ENCODE measurements at places on chromosomes 12 and 14.

- no peak for DNase-seq
- no peak overlapping the region for H3K4me3 ChIP-seq
- H3K27ac ChIP-seq, result no peak overlapping the region
- H3K36me3 ChIP-seq, result no peaks in the 10 kb centered on the region
- no peaks in the 10 kb centered on the region for H3K27me3 ChIP-seq
Measured at GRCh38 chr14:55761651-55762050, 181.6 kb downstream of the KTN1 start.

DNA sequence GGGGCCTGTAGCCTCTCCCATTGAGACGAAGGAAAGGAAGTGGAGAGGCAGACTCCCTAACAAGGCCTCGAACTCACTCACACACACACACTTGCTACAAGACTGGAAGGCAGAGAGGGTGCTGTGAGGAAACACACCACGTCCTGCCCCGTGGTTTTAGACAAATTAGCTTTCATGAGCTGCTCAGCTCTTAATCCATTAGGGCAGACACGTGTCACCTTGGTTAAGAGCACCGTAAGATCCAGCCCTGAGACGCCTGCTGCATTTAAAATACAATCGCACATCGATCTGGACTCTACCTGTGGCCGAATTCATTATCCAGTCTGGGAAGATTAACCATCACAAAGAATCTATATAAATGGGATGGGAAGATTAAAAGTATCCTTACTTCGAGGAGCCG lies 72.0 kb downstream of the RIMBP2 start:
- H3K27me3 ChIP-seq, result no peaks in the 10 kb centered on the region
- DNase-seq, result no peak
- no peak overlapping the region for H3K27ac ChIP-seq
- no peak overlapping the region for H3K4me3 ChIP-seq

DNA sequence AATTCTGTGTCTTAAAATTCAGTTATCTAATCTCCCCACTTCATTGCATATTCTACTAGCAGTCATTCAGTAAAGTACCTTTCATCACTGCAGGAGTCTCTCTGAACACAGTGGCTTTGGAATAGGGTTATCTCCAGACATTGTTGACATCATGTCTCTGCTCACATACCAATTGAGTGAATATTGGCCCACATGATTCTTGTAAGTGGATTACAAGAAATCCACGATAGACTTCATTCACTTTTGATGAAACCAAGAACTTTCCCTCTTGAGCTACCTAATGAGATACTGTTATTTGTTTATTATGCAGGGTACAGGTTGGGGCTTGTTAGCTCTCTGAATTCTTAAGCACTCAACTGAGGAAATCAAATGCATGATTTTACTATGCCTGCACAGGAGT lies 284.9 kb downstream of the RAD51B start:
- peaks cover 7% of the 10 kb centered on the region for H3K4me1 ChIP-seq
- H3K4me3 ChIP-seq, result no peak overlapping the region
- DNase-seq, result no peak
- H3K27me3 ChIP-seq, result no peaks in the 10 kb centered on the region

GRCh38 chr14:44941591-44941990 lies 20.2 kb downstream of the KLHL28 start:
- peaks cover 49% of the 10 kb centered on the region for H3K36me3 ChIP-seq
- no peak overlapping the region for H3K27ac ChIP-seq
- no peak for DNase-seq
- H3K27me3 ChIP-seq, result no peaks in the 10 kb centered on the region

- H3K27me3 ChIP-seq, result no peaks in the 10 kb centered on the region
- H3K4me3 ChIP-seq, result no peak overlapping the region
- DNase-seq, result no peak
Measured at GRCh38 chr12:111309584-111309983, 59.3 kb downstream of the PHETA1 start.

DNA sequence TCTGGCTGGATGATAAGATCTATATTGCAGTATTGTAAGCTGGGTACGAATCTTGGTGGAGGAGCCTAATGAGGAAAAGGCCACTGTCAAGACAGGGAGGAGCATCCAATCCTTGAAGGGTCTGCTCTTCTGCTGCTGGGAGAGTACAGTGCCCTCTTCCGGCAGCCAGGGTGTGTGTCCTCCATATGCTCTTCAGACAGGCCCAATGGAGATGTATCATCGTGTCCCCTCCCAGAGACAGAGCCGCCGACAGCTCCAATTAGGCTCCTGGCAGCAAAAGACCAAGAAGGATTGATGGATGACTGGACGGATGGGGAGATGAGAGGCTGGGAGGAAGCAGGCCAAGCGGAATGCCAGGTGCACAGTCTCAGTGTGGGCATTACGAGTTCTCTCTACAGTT lies 51.6 kb upstream of the PIWIL1 start:
- H3K4me1 ChIP-seq, result no peaks in the 10 kb centered on the region
- peaks cover 49% of the 10 kb centered on the region for H3K27me3 ChIP-seq
- H3K36me3 ChIP-seq, result no peaks in the 10 kb centered on the region
- no peak overlapping the region for H3K4me3 ChIP-seq
- no peak for DNase-seq
- no peak overlapping the region for H3K27ac ChIP-seq

Measured in progenitor cell of endocrine pancreas (in vitro differentiated cells).